GM12891 (cell line): ENCODE measurements at places on chromosomes 6 and 20.

- no peak for DNase-seq
Observed at GRCh38 chr6:165594584-165595333, 68.3 kb downstream of the PDE10A start.

GRCh38 chr6:160462551-160463109 is 114.5 kb downstream of the SLC22A3 start:
- peak; percentile 33 for DNase-seq

DNA sequence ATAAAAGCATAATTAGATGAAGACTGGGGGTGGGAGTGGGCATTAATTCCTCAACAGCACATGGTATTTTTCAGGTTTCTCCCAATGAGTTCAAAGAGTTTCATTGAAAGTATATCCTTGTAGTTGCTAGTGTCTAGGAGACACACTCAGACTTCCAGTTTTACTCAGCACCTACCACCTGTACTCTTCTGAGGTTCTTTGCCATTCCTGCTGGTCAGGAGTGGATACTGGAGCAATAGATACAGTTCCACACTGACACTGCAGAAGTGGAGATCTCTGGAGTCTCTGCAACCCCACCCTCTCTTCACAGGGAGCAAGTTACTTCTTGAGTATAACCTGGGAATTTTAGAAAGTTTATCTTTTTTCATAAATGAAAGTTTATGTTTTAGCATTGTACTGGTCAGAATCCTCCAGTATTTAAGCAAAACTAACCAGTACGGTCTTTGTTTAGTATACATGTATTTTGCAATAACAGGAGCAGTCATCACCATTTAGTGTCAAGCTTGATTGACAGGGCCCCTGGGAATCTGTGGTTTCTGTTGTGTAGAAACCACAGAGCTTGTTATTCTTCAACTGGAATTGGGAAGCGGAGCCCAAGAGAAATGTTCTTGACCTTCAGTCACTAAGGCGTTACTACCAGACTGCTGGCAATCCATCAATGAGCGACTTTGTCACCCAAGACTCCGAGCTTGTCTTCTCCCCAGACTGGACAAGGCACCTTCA is 148.1 kb downstream of the ZDHHC14 start:
- DNase-seq, result no peak

DNA sequence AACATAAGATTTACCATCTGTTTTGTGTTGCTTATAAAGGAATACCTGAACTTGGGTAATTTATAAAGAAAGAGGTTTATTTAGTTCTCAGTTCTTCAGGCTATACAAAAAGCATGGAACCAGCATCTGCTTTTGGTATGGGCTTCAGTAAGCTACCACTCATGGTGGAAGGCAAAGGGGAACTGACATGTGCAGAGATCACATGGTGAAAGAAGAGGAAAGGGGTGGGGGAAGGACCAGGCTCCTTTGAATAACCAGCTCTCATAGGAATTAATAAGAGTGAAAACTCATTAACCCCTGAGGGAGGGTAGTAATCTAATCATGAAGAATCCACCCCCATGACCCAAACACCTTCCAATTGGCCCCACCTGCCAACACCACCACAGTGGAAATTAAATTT is 89.5 kb upstream of the TMEM170B start:
- no peak for DNase-seq

GRCh38 chr6:5610640-5611039 is 349.3 kb downstream of the FARS2 start:
- DNase-seq, result no peak

DNA sequence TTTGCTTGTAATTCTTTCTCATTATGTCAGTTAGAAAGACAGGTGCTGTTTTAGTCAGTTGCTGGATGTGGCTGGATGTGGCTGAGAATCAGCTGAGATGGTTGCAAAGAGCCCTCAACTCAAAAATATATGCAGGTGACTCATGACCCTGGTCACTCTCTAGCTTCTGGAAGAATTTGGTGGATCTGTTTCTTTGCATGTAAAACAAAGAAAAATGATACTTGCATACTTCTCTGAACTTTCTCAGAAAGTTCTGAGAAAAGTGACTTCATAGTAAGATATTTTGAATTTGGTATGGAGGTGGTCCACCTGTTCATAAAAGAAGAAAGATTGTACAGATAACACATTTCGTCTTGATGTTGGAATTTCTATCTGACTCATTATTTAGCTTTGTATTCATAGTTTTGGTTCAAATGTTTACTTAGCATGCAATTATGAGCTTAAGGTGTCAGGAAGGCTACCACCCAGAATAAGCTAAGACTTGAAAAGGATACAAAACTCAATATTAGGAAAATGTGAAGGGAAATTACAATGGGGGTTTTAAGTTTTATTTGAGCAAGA is 163.2 kb upstream of the OLIG3 start:
- no peak for DNase-seq

DNA sequence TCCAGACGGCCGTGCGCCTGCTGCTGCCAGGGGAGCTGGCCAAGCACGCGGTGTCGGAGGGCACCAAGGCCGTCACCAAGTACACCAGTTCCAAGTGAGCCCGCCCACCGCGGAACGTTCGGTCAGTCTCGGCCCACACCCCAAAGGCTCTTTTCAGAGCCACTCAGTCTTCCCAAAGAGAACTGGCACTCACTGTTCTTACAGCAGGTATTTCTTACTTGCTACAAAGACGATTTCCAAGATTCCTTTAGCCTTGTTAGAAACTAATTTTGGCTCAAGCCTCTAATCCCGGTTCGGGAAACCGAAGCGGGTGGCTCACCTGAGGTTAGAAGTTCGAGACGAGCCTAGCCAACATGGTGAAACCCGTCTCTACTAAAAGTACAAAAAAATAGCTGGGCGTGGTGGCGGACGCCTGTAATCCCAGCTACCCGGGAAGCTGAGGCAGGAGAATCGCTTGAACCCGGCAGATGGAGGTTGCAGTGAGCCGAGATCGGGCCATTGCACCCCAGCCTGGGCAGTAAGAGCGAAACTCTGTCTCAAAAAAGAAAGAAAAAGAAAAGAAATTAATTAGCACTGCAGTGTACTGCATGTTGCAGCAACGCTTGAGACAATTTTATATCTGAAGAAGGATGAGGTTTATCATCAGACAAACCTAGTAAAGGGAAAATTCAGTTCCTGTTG is 73.1 kb downstream of the OR2B2 start:
- no peak for DNase-seq

DNA sequence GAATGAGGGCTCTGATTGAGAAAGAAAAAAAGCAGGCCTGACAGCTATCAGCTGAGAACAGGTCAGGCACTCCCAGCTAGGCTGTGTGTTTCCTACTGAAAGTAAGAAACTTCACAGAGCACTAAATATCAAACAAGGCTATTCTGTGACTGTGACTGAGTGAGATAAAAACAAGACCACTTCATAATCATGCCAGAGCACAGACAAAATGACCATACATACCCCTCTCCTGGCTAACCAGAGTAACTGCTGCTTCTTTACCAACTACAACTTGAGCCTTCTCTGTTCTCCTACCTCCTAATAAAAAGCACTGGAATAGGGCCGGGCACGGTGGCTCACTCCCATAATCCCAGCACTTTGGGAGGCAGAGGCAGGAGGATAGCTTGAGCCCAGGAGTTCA is 6.8 kb upstream of the BTN1A1 start:
- no peak for DNase-seq

DNA sequence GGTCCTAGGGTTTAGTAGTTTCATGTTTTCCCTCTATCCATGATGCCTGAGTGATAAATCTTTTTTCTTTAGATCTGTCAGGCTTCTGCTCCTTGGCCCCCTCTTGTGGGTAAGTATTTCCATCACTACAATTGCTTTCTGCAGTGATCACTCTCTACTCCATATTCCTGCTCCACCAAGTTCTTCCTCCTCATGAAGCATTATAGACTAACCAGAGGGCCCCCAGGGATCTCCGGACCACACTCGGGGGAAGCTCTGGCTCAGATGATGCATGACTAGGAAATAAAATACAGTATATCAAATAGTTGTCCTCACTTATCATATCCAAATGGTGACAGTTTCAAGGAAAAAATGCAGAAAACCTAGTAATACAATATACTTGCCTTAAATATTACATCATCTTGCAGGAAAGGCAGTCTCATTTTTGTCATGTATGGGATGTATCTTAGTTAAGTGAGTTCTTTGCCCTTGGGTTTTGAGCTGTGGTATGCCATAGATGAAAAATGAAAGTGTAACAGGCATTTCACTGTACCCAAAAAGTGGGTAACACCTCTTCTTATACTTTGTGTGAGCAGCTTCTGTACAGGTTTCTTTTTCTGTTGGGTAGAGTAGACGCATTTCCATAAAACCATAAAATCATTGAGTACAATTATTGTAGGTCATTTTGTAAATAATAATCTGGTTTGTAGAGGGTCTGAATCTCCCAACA is 200.9 kb upstream of the EYA4 start:
- no peak for DNase-seq

DNA sequence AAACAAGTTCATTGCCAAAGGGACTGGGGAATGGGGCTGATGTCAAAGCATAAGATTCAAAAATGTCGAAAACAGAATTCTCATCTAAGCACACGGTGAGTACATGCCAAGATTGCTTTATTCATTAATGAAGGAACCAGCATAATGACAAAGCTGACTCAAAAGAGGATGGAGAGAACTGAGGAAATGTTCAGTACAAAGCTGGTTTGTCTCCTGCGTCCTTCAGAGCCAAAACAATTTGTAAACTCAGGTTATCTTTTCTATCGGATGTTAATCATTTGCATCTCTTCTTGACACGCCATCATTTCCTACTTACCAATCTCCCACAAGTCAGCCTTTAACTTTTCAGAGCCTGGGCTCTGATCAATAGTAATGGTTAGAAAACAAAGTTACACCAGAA is 195.6 kb upstream of the PMEPA1 start:
- DNase-seq, result no peak

DNA sequence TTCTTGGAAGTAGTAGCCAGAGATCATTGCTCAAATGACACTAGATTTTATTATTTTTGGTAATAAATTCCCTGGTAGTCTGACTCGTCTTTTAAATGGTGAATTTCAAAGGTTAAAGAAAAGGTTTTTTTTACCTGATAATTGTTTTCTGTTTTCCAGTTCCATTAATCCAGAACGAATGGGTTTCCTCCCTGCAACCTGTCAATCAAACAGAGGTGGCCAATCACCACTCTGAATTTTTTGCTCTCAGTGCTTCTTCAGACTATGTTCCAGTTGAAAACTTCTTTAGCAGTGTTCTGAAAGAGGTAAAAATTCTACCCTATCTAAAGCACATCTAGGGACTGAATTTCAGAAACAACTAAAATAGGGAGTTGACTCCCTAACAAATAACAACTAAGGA is 73.8 kb downstream of the PHIP start:
- no peak for DNase-seq

GRCh38 chr6:132456700-132457143 is 55.4 kb upstream of the MOXD1 start:
- DNase-seq, result peak; percentile 7

DNA sequence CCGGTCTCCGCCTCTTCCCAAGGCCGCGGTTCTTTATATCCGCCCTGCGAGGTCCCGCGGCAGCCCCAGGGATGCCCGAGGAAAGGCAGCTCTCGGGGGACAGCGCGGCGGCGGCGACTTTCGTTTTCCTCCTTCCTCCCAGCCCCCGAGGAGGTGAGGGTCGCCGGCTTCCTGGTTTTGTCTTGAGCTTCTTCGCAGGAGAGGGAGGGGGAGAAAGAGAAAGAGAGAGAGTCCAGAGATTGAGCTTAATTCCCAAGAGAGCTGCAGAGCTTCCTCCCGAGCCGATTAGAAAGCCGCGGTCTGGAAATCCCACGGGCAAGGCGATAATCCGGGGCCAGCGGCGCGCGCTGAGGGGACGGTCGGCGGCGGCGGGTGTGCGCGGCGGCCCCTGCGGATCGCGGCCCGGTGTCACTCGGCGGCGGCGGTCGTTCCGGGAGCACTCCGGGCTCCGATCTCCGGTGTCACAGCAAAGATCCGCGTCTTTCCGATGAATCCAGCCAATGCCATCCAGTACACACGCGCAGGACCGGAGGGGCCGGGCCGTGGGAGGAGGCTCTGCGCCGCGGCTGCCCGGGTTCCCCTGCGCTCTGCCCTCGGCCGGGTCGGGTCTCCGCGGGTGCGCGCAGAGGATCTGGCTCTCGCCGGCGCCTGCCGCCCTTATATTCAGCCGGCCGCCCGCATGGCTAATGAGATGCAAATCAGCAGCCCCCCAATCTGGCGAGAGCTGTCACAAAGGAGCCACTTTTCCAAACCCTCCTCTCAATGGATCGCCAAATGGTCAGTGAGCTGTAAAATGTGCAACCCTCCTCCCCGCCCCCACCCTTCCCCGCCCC is at the start of gene DLL1:
TSS of gene DLL1 (minus strand) at position 783 of the 833 bp plus-strand sequence. CDS start 939 bp downstream, outside the sequence.
- no peak for DNase-seq

- DNase-seq, result no peak
Observed at GRCh38 chr20:59837623-59838394, 95.6 kb downstream of the SYCP2 start.

DNA sequence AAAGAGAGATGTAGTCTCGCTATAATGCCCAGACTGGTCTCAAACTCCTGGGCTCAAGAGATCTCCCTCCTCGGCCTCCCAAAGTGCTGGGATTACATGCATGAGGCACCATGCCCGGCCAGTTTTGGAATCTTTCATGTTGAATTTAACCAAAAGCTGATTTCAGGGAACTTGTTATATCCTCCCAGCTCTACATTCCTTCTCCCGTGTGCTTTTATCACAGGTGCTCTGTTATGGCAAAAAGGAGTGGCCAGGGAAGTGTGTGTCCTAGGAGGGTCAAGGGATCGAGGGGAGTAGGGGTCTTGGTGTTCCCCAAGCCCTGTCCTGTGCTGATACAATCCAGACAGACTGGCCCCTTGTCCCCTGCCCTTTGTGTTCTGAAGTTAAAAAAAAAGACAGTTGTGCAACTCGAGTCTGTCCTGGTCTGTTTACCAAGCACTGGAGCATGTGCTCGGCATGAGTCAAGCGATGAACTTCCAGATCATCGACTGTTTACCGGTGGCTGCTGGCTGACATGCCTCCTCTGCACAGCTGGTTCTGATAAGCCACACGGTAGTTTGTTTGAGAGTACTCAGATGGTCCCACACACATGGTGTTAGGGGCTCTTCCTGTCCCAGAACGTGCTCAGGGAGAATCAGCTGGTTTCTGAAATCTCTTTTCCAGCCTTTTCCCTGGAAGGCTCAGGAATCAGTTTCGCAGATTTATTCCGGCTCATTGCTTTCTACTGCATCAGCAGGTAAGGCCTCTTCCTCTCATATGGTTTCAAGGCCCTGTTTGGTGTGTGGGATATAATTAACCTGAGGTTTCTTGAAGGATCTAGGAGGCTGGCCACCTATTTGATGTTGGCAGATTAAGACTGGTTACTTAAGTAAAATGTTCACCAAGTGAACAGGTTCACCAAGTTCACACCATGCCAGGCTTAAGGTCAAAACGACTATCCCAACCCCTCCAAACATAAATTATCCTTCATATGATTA is 52.6 kb upstream of the NAA20 start:
- no peak for DNase-seq

DNA sequence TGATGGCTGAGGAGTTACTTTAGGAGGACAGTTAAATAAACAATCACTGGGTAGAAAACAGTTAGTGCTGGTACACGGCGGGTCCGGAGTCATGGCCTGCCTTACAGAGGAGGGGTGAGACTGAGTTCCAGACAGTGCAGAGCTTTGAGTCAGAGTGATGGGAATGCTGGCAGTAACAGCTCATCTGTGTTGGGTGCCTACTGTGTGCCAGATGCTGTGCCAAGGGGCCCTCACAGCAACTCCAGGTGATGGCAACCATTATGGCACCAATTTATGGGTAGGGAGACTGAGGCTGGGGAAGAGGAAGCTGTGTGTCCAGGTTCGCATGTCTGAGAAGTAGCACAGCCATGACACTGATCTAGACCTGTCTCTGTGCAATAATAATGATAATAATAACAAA is 132.6 kb downstream of the CEBPB start:
- no peak for DNase-seq
